ENCODE measurements at places on chromosomes 7 and 10.

- H3K4me3 ChIP-seq = no peak overlapping the region
- DNase-seq = no peak
- no peaks in the 10 kb centered on the region for H3K27me3 ChIP-seq
- no peaks in the 10 kb centered on the region for H3K4me1 ChIP-seq
- peaks cover 41% of the 10 kb centered on the region for H3K36me3 ChIP-seq
- no peak overlapping the region for H3K27ac ChIP-seq
Observed at GRCh38 chr7:29953726-29954347, 35.8 kb downstream of the SCRN1 start.

DNA sequence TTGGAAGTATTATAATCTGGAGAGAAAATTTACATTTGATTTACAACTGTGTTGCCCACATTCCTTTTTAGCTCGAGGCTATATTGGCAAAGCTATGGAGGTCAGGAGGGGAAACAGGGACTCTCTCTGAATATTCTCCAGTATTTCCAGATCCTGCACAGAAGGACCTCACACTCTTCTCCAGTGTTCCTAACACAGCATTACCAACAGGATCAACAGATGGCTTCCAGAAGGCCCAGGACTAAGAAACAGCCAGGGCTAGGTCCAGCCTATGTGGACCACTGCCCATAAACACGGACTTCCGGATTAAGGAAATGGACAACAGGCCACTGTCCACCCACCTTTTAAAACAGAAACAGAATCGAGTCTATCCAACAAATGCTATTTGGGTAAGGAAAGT lies 65.3 kb downstream of the CHCHD3 start:
- no peaks in the 10 kb centered on the region for H3K4me1 ChIP-seq
- H3K36me3 ChIP-seq = no peaks in the 10 kb centered on the region
- no peaks in the 10 kb centered on the region for H3K27me3 ChIP-seq
- no peak overlapping the region for H3K27ac ChIP-seq

DNA sequence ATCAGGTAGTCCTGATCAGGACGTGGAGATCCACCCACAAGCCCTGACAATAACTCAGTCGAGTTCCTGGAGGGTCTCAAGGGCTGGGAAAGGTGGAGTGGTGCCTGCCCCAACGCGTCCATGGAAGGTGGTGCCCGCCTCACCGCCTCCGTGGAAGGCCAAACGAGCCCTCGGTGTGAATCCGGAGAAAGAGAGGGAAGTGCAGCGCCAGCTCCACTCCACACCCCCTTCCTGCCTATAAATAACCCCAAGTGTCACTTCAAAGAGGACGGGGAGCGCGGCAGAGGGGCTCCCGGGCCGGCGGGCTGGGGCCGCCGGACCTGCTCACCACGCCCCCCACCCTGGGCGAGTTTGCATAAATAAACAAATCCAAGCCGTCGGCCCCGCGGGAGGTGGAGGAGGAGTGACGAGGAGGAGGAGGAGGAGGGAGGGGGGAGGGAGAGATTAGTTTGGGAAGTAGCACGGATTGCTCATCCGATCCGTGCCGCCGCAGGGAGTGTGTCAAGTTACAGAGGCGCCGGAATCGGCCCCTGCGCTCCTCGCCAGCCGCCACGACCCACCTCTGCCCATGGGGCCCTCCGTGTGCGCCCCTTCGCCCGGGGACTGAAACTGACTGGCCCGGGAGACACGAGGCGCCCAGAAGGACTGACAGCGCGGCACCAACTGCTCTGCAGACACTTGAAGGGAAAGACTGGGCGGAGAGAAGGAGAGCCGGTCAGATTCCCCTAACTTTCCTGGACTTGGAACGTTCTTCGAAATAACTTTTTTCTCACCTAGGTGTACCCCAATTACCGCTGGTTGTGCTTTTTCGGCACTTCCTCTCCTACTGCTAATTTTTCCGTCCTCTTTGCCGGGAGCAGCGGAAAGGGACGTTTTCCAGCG lies at the start of gene COL13A1:
COL13A1 (plus strand) TSS at position 473 of the 882 bp plus-strand sequence. CDS start 518 bp downstream, outside the sequence.
- peaks cover 20% of the 10 kb centered on the region for H3K4me1 ChIP-seq
- peak within 1 kb of the TSS; percentile 50 for H3K27ac ChIP-seq
- H3K4me3 ChIP-seq = peak within 1 kb of the TSS; percentile 63
- no peaks in the 10 kb centered on the region for H3K36me3 ChIP-seq

GRCh38 chr10:31975157-31975765 lies 46.6 kb upstream of the ARHGAP12 start:
- no peaks in the 10 kb centered on the region for H3K36me3 ChIP-seq
- no peak for DNase-seq
- H3K4me3 ChIP-seq = no peak overlapping the region
- H3K4me1 ChIP-seq = peaks cover 4% of the 10 kb centered on the region
- H3K27me3 ChIP-seq = no peaks in the 10 kb centered on the region

DNA sequence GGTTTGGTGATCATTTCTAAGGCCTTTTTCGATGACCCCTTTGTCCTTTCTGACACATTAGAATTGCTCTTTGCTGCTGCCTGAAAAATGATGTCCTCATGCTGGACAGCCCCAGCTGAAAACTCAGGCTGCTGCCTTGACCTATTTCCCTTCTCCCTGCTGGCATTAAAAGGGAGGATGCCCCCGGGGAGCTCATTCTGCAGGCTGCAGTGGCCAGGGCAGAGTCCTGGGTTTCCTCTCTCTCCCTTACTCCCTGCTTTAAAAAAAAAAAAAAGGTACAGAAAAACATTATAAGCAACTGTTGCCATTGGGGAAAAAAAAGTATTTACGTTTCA lies 35.4 kb downstream of the LRRC4 start:
- no peaks in the 10 kb centered on the region for H3K27me3 ChIP-seq
- H3K4me1 ChIP-seq = peaks cover 13% of the 10 kb centered on the region
- peak overlapping the region; percentile 8 for H3K27ac ChIP-seq
- peaks cover 19% of the 10 kb centered on the region for H3K36me3 ChIP-seq

DNA sequence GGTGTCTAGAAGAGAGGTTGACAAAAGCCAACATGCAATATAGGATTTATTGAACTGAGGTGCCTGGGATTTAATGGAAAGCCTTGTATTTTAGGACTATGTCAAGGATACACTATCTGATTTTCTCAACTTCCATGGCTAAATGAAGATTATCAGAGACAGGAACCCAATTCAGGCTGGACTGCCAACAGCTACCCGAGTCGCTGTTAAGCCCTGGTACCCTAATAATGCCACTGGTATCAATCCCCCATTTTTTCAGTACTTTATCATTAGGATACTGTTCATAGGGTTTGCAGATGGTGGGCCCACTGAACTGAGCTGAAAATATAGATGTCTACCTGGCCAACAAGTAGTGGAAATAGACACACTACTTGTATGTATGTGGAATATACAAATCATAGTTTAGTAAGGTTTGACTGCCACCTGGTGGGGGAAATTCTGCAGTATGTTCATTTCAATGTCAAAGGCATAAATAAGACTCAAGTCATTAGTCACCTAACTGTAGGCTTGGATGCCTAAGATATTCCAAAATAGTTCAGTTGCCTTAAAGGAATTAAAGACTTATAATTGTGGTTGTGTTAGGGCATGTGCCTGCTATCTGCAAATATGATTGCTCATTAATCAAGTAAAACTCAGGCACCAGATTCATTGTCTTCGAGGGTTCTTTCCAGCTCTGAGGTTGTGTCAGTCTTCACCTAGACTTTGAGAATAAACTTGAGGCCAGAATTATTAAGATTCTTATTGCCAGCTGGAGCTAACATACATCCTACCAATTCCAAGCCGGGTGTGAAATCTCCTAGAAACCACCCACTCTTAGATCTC lies 34.1 kb upstream of the NOBOX start:
- H3K4me1 ChIP-seq = no peaks in the 10 kb centered on the region
- H3K27me3 ChIP-seq = no peaks in the 10 kb centered on the region
- H3K27ac ChIP-seq = no peak overlapping the region
- no peaks in the 10 kb centered on the region for H3K36me3 ChIP-seq
- DNase-seq = peak; percentile 17
- H3K4me3 ChIP-seq = no peak overlapping the region

DNA sequence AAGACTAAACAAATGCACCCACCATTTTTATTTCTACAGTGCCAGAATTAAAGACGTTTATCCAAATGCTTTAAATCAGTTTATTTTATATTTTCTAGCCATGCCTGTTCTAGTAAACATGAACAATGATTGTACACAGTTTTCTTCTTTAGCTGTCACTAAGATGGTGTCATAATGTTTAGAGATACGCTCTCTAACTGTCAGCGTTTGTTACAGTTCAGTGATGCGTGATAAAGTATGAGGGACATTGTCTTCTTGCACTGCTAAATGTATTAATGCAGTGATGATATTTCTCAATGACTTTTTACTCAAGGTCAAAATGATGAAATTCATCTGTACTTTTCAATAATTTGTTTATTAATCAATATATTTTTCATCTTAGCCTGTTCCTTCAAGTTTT lies 513.6 kb downstream of the ATRNL1 start:
- no peak for DNase-seq
- H3K4me3 ChIP-seq = no peak overlapping the region
- no peaks in the 10 kb centered on the region for H3K27me3 ChIP-seq
- H3K36me3 ChIP-seq = no peaks in the 10 kb centered on the region

GRCh38 chr7:101957744-101958525 lies 140.5 kb downstream of the CUX1 start:
- H3K36me3 ChIP-seq = no peaks in the 10 kb centered on the region
- H3K27ac ChIP-seq = no peak overlapping the region
- no peak for DNase-seq
- peaks cover 17% of the 10 kb centered on the region for H3K4me1 ChIP-seq

- H3K4me3 ChIP-seq = no peak overlapping the region
- H3K27me3 ChIP-seq = no peaks in the 10 kb centered on the region
- peaks cover 4% of the 10 kb centered on the region for H3K36me3 ChIP-seq
- H3K27ac ChIP-seq = no peak overlapping the region
Observed at GRCh38 chr7:105905910-105906568, 29.6 kb upstream of the ATXN7L1 start.

DNA sequence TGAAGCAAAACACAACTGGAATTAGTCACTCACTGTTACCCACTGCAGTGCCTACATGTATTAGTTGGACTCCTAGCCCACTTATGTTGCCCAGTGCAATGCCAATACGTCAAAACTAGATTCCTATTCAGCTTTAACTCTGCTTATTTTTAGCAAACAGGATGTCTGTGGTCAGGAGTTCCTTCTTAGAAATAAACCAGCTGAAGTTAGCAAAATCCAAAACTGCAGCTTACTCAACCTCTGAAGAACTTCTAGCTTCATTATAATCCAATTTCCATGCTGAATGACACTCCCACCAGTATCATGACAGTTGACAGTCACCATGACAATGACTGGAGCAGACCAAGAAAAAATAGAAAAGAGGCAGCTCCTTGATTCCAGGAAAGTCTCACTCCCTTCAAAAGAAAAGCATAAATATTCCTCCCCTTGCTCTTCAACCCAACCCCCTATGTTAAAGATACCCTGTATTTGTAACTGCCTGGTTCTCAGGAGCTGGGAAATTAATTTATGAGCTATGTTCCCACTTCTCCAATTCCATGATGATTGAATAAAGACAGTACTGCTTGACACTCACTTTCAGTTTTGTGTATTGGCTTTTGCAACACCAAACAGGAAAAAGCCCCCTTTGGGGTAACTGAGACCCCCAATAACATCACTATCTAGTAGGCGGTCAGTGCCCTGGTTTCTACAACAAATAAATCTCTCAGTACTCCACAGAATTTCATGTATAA lies 327.4 kb downstream of the SORCS1 start:
- no peaks in the 10 kb centered on the region for H3K4me1 ChIP-seq
- H3K36me3 ChIP-seq = no peaks in the 10 kb centered on the region
- H3K27me3 ChIP-seq = no peaks in the 10 kb centered on the region
- no peak for DNase-seq

DNA sequence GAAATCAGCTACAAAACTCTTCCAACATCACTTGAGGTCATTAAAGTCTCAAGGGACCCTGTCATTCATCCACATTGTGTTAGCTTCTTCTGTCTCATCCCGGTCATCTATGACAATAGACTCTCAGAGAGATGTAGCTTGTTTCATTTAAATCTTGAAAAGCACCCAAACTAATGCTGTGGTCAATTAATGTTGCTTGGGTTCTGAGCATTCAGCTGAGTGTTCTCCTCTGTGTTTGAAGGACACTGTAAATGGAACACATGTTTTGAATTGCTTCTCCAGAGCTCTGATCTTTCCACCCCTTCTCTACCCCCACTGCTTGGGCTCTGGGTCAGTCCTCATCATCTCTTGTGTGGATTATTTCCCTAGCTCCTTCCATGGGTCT lies 19.6 kb upstream of the ADD3 start:
- H3K4me3 ChIP-seq = no peak overlapping the region
- DNase-seq = no peak
- peaks cover 8% of the 10 kb centered on the region for H3K4me1 ChIP-seq
- no peaks in the 10 kb centered on the region for H3K27me3 ChIP-seq
- peak overlapping the region; percentile 64 for H3K27ac ChIP-seq

DNA sequence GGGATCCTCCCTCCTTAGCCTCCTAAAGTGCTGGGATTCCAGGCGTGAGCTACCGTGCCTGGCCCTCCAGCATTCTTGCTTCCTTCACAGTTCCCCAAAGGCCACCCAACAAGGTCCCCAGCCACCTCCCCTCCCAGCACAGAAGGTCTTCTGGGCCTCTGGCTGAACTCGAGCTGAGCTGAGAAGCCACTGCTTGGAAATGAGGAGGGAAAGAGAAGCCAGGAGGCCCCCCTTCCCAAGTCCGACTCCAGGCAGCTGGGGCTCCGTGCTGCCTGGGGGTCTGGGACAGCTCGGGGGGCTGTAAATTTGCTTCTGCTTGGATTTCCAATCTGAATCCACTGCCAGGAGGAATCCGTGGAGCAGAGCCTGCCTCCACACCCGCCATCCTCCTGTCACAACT lies 5.5 kb upstream of the EPO start:
- no peaks in the 10 kb centered on the region for H3K36me3 ChIP-seq
- no peak for DNase-seq
- no peak overlapping the region for H3K4me3 ChIP-seq
- H3K27ac ChIP-seq = no peak overlapping the region

DNA sequence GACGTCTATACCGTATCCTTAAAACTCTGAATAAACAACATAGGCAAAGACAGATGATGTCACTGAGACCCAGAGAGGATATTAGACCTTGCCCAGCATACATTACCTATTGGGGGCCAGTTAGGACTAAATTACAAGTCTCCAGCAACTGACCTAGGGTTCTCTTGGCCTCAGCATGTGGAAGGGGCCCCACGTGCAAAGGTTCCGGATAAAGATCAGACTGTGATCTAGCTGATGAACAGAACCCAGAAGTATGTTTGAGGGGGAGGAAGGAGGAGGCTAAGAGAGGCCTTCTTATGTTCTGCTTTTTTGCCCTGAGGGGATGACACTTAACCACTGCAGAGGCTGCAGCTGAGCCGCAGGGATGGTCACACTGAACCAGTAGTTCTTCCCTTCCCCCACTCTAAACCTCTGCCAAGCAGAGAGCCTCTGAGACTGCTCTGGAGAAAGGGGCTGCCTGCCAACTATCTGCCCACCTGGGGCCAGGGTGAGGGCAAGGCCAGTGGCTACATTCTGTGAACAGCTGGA lies 24.0 kb upstream of the KMT2C start:
- H3K36me3 ChIP-seq = no peaks in the 10 kb centered on the region
- H3K4me1 ChIP-seq = no peaks in the 10 kb centered on the region
- peak; percentile 40 for DNase-seq
- H3K27ac ChIP-seq = no peak overlapping the region

GRCh38 chr10:89502549-89502948 lies 32.8 kb downstream of the SLC16A12 start:
- H3K27me3 ChIP-seq = no peaks in the 10 kb centered on the region
- no peak overlapping the region for H3K27ac ChIP-seq
- DNase-seq = peak; percentile 85
- H3K4me3 ChIP-seq = no peak overlapping the region
- no peaks in the 10 kb centered on the region for H3K36me3 ChIP-seq

- no peaks in the 10 kb centered on the region for H3K27me3 ChIP-seq
- no peaks in the 10 kb centered on the region for H3K36me3 ChIP-seq
- no peak overlapping the region for H3K4me3 ChIP-seq
- peaks cover 5% of the 10 kb centered on the region for H3K4me1 ChIP-seq
Observed at GRCh38 chr10:102948786-102949185, 30.7 kb downstream of the CNNM2 start.
